ENCODE measurements at places on chromosomes 1 and 21.
A peak's percentile ranks its signal among the peaks of the same experiment; 100 is the strongest.

DNA sequence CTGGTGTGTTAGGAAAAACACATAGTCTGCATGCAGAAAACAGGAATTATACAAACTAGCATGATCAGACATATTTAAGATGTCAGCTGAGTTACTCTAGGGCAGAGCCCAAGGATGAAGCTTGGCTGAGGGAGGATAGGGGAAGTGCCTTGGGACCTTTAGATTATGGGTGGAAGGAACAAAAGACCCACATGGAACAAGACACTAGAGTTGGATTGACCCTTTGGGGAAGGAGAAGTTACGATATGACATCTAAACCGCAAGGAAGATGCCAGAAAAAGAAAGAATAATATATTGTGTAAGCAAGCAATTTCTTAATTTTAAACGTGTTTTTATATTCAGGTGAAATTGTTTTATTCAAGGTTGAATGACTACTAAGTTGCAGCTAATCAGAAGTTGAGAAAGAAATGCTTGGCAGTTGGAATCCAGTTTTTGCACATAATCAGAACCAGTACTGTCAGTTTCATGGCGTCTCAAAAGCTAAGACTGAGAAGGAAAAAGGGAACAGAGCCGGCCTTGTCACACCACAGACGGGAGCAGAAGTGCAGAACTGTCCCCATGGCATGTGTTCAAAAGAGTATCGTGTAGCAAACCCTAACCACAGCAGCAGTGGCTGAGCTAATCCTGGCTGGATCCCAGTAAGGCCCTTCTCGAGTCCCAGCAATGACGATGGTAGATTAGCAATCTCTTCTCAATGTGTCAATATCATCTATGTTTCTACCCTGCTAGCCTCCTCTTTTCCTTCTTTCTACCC is 31.2 kb upstream of the IFNAR2 start:
- peak; percentile 37 for DNase-seq

GRCh38 chr1:67532452-67533216 is 102.4 kb upstream of the SERBP1 start:
- no peak for DNase-seq

DNA sequence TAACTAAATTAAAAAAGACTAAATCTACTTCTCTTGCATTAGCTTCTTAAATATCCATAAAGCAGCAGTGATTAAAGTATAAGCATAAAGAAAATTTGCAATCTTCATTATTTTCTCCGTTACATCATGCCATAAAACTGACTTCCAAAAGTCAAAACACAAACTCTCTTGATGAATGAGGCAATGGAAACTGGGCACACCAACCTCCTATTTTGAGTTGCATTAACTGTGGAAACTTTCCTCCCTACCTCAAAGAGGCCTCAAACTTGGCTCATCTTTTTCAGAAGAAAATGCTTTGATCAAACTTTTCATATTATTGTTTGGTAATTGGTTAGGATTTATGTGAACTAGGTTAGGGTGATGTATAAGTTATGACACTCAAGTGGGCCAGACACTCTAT is 4.1 kb upstream of the BTG3 start:
- DNase-seq, result no peak

DNA sequence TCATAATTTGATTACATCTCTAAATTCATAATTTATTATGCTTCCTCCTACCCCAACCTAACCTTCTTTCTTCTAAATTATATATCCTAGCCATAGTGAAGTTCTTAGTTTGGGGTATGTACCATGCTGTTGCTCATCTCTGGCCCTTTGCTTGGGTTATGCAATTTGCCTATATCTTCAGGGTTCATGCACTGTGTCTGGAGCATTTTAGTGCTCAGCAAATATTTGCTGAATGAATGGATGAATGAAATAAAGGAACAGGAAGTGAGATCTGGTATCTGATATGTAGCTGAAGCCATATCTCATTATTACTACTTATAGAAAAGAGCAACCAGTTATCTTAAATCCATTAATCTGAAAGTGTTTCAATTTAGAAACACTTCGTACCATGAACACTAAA is 137.6 kb downstream of the GPATCH2 start:
- no peak for DNase-seq

DNA sequence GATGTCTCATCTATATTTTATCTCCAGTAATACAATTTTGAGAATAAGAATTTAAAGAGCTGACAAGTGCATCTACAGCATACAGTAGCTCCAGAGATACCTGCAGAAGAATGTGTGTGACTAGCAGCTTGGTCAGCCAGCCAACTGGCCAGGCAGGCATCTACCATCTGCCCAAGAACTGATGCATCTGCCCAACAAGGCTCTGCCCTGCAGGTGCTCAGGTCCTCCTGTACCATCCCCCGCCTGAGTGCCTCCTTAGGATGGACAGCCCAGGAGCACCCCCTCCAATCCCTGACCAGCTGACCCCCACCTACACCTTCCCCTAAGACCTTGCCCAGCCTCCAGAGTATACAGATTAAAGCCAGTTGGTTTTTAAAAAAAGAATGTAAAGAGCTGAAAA is 30.3 kb downstream of the TMEM69 start:
- DNase-seq, result no peak

GRCh38 chr1:15027515-15027986 is 126.0 kb upstream of the TMEM51 start:
- no peak for DNase-seq

- DNase-seq, result no peak
These were observed 39.8 kb upstream of the FHAD1 start for GRCh38 chr1:15207031-15207828.

DNA sequence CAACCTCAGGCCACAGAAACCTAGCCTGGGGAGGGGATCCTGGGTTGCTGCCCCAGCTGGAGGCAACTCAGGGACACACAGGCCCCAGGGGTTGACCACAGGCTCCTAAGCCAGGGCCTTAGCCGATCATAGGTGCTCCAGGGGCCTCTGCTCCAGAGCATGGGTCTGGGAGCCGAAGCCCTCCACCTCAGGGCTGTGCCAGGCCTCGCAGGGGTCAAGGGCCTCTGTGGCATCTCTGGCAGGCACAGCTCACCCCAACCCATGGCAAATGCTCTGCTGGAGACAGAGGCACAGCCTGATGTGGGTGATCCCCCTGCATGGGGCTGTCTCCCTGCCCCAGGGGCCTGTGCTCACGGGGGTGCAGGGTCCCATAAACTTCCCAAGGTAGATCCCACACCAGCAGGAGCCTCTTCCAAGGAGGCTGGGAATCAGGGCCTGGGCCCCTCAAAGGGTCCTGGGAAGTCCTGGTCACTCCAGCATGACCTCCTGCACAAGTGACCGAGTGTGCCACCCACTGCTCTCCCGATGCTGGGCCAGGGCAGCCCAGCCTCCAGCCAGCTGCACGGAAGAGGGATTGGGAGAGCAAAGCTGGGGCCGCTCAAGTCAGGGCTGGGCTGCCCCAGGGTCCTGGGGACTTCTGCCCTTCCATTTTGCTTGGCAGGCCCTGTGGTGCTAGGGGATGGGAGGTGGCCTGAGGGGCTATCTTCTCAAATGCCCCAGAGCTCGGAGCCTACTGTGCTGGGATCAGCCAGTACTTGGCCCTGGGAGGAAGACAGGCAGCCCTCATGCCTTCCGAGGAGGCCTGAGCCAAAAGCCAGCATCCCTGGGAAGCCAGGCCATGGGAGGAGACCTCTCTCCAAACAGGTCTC is 22.2 kb upstream of the PRSS38 start:
- DNase-seq, result no peak

DNA sequence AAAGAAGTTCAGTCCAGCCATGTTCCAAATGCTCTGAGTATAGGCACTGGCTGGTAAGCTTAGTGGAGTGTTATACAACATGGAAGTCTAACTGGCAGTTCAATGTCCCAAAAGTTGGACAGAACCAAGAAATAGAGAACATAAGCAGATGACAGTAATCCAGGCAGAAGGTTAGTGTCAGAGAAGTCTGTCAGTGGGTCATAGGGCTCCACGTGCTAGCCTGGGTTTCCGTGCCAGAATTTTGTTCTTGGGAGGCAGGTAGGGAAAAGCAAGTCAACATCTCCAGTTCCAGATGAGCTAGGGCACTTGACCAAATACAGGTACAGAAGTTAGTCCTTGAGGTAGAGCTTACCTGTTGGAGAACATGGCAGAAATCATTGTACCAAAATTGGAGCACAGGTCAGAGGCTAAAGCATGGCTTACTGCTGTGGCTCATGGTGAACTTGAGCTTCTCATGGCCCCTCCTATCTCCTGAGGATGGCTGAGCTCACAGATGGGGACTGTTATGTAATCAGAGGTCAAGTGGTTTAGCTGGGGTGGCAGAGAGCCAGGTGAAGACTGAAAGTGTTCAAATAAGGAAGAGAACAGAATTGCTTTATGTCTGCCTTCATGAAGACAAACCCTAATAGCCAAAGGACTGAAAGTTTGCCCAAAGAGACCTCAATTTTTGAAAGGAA is 170.8 kb downstream of the NFIA start:
- peak; percentile 36 for DNase-seq

DNA sequence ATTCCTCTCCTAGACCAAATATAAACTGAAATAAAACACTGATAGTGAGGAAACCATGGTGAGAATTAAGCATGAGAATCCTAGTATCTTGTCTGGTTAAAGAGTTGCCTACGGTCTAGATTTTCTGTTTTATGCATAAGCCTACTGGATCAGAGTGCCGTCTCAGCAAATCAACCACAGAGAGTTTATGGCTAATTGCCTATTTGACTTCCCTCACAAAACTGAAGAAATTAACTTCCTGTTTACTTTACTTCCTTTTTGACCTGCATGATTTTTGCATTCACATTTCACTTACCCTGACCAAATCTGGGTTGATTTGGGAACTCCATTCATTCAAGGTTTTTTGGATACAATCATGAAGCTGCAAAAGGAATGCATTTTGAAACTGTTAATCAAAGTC is 5.0 kb downstream of the GCLM start:
- no peak for DNase-seq

DNA sequence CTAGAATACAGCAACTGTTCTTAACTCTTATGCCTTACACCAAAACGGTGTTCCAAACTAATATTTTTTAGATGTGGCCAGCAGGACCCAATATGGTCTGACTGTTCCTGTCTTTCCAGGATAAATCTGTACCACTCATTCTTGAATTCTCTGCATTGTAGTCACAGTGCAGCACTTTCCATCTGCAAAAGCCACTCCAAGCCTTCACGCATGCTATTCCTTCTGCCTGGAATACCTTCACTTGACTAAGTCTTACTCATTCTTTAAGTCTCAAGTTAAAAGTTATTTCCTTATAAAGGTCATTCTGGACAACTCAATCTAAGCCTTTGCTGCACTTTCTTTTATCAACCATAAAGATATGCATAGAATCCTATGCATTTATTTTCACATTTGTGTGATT is 1194.5 kb downstream of the PLA2G4A start:
- DNase-seq, result no peak

GRCh38 chr1:172941945-172942344 is 108.8 kb downstream of the TNFSF18 start:
- DNase-seq, result no peak

GRCh38 chr1:164787834-164788231 is 228.8 kb downstream of the PBX1 start:
- DNase-seq, result no peak

GRCh38 chr1:32988665-32989064 is 24.1 kb upstream of the RNF19B start:
- DNase-seq, result no peak

GRCh38 chr1:214454569-214455396 is 96.6 kb downstream of the PTPN14 start:
- DNase-seq, result no peak

- DNase-seq, result no peak
These were observed 25.2 kb upstream of the IKBKE start for GRCh38 chr1:206445116-206445515.

- DNase-seq, result no peak
These were observed 267.6 kb upstream of the SGIP1 start for GRCh38 chr1:66266350-66266749.

- no peak for DNase-seq
These were observed 66.9 kb downstream of the TESK2 start for GRCh38 chr1:45423906-45424678.

GRCh38 chr1:39575191-39576015 is 1.2 kb downstream of the PABPC4 start:
- DNase-seq, result peak; percentile 52

DNA sequence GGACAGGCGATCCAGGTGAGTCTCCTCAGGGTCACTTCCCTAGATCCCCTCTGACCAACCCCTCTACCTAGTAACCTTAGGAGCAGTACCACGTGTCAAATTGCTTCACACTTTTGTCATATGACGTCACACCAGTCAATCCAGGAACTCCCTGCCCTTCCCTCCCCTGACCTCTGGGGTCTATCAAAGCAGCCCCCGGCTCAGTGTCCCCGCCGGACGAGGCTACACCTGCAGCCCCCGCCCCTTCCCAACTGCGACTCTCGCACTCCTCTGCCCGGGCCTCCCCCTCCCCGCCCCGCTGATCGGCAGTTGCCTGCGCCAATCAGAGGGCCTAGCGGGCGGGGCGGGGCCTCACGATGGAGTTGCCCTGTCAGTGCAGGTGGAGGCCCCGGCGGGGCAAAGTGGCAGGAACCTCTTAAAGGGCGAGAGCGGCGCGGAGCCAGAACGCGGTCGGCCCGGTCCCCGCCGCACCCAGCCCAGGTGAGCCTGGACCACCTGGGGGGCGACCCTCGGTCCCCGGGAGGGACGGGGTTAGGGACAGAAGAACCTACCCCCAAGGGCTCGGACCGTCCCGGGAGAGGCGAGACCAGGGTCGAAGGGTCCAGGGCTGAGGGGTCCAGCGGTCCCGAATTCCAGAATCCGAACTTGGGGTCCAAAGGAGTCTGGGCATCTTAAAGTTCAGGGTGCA is 27.5 kb upstream of the EPB41 start:
- DNase-seq, result peak; percentile 91

- DNase-seq, result no peak
These were observed 66.7 kb upstream of the ACOT11 start for GRCh38 chr1:54481201-54481884.

GRCh38 chr1:167107456-167107855 is 13.6 kb downstream of the STYXL2 start:
- DNase-seq, result no peak

- no peak for DNase-seq
These were observed 395.4 kb downstream of the NTNG1 start for GRCh38 chr1:107536266-107536665.

GRCh38 chr21:26684889-26685288 is 111.8 kb upstream of the CYYR1 start:
- no peak for DNase-seq

DNA sequence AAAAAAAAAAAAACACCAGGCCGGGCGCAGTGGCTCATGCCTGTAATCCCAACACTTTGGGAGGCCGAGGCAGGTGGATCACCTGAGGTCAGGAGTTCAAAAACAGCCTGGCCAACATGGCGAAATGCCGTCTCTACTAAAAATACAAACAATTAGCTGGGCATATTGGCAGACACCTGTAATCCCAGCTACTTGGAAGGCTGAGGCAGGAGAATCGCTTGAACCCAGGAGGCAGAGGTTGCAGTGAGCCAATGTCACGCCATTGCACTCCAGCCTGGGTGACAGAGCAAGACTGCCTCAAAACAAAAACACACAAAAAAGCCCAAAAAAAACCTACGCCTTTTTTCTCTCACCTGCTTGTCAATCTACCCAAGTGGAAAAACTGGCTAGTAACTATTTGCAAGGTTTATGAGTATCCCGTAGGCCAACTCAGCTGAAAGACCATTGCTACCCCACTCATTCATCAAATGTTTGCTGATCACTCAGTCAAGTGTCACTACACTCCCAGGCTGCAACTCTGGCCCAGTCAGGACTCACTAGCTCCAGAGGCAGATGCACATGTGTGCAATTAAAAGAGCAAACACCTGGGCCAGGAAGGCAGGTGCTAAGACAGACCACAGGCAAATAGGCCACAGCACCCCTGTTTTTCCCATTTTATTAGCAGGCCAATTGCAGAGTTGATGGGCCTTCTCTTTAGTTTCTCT is 2.0 kb downstream of the CSRP1 start:
- DNase-seq, result no peak

Measured in CD4-positive, alpha-beta T cell treated with Interferon gamma for 1 hour (primary cell).